GM13977 (cell line): ENCODE measurements at places on chromosomes 7 and 10.
A peak's percentile ranks its signal among the peaks of the same experiment; 100 is the strongest.

GRCh38 chr7:45921699-45922519 lies 837 bp upstream of the IGFBP3 start:
- no peak for DNase-seq

GRCh38 chr7:54076616-54077015 lies 465.6 kb upstream of the VSTM2A start:
- DNase-seq = no peak

DNA sequence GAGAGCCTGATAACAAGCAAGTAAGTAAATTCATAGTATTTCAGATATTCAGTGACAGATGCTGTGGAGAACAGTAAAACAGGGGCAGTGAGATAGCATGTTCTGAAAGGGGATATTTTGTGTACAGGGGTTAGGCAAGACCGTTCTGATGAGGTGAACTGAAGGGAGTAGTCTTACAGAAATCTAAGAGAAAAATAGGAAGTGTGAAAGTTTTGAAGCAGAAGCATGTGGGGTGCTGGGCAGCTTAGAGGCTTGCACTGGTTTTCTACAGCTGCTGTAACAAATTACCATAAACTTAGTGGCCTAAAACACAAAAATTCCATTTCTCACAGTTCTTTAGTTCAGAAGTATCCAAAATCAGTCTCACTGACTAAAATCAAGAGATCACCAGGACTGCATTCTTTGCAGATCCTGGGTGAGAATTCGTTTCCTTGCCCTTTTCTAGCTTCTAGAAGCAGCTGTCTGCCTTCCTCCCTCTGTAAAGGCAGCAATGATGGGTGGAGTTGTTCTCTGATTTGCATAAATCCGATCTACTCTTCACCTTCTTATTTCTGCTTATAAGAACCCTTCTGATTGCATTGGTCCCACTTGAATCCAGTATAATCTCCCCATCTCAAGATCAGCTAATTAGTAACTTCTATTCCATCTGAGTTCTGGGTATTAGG lies 7.5 kb upstream of the KLF14 start:
- peak; percentile 10 for DNase-seq

GRCh38 chr7:3887096-3887690 lies 586.1 kb downstream of the SDK1 start:
- DNase-seq = no peak

DNA sequence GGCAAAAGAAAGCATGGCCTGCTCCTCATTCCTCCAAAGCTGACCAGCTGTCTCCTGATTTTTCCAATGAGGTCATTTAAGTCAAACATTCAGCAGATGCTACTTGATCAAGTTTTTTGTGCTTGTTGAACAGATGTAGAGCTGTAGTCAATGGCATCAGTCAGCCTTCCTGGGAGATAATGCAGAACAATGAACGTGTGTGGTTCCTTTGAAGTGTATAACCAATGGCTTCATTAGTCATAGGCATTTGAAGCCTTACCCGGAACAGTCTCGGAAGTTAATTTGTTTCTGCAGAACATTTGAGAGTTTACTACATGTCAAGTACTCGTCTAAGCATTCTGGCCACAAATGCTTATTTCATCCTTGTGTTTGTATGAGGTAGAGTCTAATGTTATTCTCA lies 227.1 kb downstream of the ADRA2A start:
- DNase-seq = no peak

DNA sequence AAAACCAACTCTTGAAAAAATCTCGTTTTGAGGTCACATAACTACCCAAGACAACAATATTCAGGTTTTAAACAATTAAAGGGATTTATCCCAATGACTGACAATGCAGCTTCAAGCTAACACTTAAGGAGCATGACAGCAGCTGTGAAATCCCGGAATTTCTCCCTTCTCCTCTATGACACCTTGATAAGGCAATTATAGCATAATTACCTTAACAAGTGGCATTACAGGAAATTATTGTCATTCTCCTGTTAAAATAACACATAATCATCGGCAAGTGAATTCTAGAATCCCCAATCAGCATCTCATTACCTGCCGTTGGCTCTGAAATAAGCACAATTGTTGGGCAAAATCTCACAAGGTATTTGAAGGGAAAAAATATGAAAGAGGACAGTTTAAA lies 417.0 kb upstream of the PFKP start:
- DNase-seq = no peak

- DNase-seq = no peak
These were observed 23.5 kb upstream of the GPR141 start for GRCh38 chr7:37659971-37660565.

- no peak for DNase-seq
These were observed 247.7 kb downstream of the IPMK start for GRCh38 chr10:58019863-58020537.

DNA sequence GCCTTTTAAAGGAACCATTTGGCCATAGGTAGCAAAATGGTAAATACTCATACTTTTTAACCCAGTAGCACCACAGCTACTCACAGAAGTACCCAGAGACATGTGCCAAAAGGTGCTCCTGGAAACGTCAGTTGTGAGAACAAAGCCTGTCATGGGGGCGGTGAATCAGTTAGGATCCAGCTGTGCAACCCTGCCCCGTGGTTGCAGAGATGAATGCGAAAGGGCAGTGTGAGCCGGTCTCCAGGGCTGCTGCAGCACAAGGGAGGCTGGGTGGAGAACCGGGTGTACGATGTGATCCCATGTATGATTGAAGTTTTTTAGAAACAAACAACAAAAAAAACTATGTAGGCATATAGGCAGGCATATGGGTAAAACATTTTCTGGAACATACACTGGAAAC lies 1.3 kb upstream of the LRRC18 start:
- no peak for DNase-seq

DNA sequence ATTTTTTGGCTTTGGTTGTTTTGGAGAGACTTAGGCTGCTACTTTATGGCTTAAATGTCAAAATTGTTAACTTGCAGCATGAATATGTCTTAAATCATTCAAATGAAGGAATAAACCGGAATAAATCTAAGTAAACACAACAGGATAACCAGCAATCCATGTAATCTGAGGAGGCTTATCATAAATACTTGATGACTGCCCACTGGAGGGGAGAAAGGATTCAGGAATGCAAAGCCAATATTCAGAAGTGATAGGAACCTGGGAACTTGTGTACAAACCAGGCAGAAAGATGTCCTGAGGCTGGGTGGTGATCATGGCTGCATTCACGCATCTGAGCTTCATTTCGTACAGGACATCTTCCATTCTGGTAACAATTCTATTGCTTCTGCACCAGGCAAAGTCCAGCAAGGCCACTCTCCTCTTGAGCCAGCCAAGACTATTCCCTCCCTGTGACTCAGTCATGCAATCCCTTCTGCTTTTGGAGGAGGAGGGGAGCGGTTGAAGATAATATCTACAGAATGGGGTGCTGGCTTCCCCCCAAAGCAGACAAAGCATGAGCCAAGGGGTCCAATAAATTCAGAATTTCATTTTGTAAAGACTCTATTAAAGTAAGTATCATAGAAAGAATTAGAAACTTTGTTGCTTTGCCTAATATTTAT lies 374.5 kb downstream of the PHTF2 start:
- DNase-seq = no peak

- no peak for DNase-seq
These were observed 75.0 kb downstream of the POM121L12 start for GRCh38 chr7:53110425-53110824.

DNA sequence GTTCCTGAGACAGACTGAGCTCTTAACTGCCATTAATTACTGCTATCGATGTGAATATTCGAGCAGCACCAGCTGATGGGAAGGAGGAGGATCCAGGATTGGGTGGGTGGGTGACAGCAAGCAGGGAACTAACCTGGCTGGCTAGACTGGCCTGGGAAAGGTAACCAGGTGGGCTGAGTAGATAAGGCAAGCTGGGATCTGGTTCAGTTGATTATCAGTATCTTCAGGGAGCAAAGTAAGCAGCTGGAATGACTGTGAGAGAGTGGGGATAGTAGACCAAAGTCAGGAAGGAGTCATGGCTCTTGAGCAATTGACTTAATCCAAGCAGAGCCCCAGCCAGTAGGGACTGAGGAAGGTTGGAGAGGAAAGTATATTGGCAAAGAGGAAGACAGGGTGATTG lies 46.9 kb upstream of the KMT2E start:
- DNase-seq = no peak

GRCh38 chr7:40315277-40315676 lies 180.5 kb downstream of the SUGCT start:
- no peak for DNase-seq

DNA sequence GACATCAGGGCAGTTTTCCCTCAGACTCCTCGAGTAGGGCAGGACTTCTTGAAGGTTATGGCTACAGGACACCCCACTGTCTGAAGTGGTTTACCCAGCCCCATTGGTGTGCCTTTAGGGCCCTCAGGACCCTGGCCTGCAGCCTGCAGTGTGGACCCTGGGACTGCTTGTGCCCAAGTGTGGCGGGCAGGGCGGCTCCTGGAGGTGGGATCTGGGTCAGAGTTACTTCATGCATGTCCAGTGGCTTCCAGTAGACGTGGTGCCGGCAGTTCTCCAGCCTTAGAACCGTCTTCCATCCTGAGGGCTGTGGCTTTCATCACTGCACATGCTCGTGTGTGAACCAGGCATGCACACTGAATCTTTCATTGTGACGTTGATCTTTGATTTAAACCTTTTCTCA lies 16.7 kb downstream of the EIF3B start:
- no peak for DNase-seq

DNA sequence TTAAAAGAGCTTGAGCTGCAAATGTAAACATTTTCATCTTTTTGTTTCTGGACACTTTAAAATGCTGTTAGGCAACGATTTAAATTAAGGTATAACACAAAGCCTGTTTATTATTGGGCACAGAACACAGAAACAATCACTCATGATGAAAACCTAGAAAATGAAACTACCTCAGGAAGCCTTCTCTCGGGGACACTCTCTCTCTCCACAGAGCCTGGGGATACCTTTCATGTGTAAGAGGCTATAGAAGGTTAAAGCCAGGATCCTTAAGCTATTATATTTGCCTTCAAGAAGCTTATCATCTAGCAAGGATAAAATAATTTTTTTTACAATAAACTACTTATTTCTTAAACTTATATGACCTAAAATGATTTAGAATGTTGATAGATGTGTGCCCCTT lies 194.1 kb downstream of the SKAP2 start:
- no peak for DNase-seq

DNA sequence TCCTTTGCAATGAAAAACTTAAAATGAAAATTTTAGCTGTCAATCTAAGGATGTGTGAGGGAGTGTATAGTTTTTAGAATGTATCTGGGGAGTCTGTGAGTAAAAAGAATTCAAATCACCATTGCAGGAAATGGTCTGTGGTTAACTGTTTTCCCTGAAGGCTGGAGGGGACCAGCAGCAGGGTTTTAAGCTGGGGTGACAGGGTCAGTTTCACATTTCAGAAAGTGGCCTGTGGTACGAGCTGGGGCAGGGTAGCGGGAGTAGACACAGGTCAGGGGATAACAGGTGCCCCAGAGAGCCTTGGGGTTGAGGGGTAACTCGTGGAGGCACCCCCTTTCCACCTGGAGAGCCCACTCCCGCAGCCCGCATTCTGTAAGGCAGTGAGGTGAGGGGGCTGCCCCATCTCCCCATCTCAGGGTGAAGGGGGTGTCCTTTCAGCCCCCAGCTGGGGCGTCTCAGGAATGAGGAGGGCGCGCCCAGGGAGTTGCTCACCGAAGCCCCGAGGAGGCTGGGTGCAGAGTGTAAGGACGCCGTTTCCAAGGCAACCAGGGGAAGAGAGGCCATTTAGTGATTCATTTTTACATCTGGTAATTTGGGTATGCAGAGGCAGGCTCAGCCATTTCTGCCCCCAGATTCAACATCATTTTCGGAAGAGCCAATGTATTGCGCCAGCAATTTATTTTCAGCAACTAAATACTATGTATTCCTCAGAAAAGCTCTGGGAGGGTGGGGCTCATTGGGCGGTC lies 168.9 kb downstream of the SLIT1 start:
- peak; percentile 76 for DNase-seq

GRCh38 chr10:11295492-11295891 lies 277.8 kb downstream of the CELF2 start:
- no peak for DNase-seq

GRCh38 chr10:112000466-112000865 lies 183.1 kb downstream of the GPAM start:
- no peak for DNase-seq

DNA sequence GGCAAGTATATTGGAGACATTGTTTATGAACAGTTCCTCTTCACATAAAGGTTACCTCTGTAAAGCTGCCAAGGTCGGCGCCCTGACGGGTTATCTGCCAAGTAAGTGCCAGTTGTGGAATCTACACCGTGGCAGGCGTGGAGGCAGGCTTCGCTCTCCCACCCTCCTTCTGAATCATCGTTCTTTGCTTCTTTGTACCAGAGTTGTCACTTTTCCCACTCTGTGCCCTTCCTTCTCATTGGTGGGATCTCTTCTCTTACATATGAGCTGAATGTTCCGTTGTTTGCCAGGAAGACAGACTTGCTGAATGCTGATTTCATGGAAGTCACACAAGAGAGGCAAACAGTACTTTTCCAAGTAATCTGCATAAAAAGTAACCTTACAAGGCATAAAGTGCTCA lies 40.6 kb upstream of the PTPRZ1 start:
- no peak for DNase-seq

DNA sequence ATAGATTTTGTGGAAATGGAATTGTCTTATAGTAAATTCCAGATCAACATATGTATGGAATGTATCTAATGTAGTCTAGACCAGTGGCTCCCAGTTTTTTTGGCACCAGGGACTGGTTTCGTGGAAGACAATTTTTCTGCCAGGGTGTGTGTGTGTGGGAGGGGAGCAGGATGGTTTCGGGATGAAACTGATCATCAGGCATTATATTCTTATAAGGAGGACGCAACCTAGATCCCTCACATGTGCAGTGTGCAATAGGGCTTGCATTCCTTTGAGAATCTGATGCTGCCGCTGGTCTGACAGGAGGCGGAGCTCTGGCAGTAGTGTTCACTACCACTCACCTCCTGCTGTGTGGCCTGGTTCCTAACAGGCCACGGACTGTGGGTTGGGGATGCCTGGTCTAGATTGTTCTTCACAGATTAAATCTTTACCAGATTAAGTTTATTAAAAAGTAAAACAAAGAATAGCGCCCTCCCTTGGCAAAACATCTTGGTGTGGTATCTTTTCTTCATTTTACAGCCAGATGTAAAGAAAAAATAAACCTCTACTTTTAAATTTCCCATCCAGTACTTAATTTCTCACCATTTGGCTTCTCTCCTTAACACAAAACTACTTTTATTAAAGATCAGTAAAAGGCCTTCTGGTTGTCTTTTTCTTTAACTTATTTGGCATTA lies 48.4 kb downstream of the SEPTIN7 start:
- DNase-seq = no peak

DNA sequence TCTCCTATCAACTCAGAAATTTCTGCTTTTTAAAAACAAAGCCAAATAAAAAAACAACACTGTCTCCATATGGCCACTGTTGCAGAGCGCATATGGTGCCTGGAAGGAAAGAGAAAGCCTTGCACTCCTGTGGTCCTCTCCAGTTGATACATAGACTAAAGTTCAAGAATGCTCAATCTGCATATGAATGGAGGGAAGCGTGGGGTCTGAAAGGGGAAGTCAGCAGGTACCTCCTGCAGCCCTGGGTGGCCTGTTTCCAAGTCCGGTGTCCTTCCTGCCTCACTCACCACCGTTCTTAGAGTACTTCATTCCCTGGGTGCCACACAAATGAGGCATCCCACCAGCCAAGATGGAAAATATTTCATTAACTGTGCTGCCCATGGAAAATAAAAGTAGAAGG lies 138.3 kb upstream of the PALS2 start:
- no peak for DNase-seq
